H4 (cell line): ENCODE measurements at places on chromosomes 12 and 14. TPM values are rescaled to one million over a fixed set of nuclear protein-coding genes. Genes with fewer than 3 reads are reported as not detected.

Gene ZNF384
- 21.2 and 23.6 TPM in 2 replicates for total RNA-seq

Gene PGF
- 2.6 and 3.1 TPM in 2 replicates for total RNA-seq

Gene AREL1
- total RNA-seq, result 25.8 and 28.1 TPM in 2 replicates

- DNase-seq, result no peak
These were observed 78.4 kb downstream of the NTF3 start for GRCh38 chr12:5510251-5510805.

DNA sequence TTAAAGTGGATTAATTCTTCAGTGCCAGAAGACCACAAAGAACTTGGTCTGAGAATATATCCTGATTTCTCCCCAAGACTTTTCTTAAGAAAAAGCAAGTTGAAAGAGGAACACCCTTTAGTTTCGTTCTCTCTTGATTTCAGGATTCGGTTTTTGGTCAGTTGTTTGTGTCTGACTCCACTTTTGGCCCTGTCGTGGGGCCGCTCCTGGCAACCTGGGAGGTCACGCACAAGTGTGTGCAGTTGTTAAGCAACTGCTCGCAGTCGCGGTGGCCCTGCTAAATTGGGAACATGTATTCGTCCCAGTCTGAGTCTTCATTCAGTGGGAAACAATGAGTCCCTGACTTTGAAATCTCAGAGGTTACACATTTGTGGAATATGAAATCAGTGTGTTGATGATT is 68.7 kb downstream of the RGS6 start:
- no peak for DNase-seq

DNA sequence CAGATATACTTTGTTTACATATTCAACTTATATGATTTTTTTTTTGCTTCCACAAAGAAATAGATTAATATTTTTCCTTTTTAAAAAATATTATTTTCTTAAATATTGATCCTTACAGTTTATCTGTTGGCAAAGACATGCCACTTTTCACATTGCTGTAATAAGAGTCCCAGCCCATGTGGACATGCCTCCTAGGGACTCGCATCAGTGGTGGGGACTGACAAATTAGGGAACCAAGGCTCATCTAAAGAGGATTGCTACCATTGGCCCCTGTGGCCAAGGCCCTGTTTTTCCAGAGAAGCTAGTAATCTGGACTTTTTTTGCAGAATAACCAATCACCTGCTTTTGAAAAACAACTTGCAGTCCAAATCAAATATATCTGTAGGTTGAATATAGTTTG is 27.8 kb upstream of the BMAL2 start:
- DNase-seq, result no peak
